Left ventricle myocardium inferior (tissue), 1 donor: ENCODE measurements at places on chromosomes 6 and 20.

DNA sequence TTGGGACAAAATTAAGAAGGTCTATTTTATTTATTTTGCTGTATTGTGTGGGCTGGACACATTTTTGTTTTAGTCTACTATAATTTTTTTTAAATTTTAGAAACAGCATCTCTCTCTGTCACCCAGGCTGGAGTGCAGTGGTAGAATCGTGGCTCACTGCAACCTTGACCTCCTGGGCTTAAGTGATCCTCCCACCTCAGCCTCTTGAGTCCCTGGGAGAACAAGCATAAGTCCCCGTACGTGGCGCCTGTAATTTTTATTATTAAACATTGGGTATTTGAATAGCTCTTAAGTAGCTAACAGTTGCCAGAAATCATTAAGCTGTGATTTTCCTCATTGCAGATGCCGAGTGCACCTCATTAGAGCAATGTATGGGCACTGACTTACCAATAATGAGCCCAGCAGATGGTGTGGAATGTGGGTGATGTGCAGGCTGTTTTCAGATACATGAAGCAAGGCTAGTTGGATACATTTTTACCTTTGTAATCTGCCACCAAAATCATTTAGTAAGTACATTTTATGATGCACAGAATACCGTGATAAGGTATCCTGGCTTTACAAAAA is 10.3 kb upstream of the MAS1 start:
- no peaks in the 10 kb centered on the region for H3K4me1 ChIP-seq
- no peaks in the 10 kb centered on the region for H3K36me3 ChIP-seq
- no peak overlapping the region for H3K4me3 ChIP-seq
- no peak for DNase-seq
- H3K27me3 ChIP-seq = no peaks in the 10 kb centered on the region
- H3K27ac ChIP-seq = no peak overlapping the region

DNA sequence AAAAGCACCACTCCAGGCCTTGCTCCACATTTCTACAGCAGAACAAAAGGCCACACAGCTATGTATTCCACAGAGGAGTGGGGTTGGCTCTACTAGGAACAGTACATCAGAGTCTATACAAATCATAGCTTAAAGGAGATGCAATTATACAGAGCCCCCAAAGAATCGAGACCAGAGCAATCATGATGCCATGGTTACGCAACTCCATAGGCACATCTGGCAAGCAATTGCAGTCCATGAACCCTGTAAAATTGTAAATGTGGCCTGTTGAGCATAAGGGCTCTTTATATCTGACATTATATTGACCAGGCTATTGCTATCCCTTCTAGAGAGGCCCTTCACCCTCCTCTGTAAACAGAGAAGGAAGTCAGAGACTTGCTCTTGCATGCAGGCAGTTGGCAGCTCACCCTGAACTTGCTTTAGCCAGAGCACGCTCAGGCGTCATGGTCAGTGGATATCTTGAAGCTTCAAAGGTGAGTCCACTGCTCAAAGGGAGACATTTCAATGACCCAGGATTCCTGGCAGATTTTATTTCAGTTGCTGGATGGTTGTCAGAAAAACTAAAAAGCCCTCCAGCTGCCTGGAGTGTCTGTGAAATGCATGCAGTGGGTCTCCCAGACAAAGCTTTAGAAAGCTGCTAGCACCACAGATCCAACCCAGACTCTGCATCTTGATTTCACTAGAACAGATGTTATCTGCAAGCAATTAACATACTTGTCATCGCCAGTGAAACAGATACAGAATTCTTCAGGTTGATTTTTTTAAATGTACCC is 357.2 kb downstream of the CENPW start:
- no peaks in the 10 kb centered on the region for H3K4me1 ChIP-seq
- no peak for DNase-seq
- H3K4me3 ChIP-seq = no peak overlapping the region
- H3K36me3 ChIP-seq = no peaks in the 10 kb centered on the region
- H3K27ac ChIP-seq = no peak overlapping the region

- no peak for DNase-seq
- no peaks in the 10 kb centered on the region for H3K27me3 ChIP-seq
Measured at GRCh38 chr6:13053006-13053461, 275.3 kb downstream of the TBC1D7 start.

DNA sequence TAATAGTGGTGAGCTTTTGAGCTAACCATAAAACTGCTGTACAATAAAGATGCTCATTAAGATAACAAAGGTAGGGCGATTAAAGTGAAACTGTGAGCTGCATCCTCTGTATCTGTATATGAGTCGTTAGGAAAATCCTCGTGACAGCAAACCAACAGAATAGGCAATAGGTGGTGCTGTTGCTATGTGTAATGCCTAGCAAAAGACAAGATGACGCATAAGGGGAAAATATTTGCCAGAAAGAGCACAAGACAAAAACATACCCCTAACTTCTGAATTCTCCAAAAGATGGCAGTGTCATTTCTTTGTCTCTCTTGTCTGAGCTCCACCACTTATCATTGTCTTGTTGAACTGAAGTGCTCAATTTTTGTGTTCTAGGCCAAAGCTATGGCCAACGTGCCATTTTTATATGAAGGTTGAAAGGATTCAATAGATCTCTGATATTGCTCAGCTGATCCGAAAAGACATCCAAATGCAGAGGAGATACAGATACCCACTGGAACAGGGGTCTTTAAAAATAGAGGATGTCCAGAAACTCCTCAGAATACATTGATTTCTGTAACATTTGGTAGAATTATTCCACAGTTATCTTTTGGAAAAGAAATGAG is 56.3 kb upstream of the ANKEF1 start:
- H3K4me1 ChIP-seq = no peaks in the 10 kb centered on the region
- H3K27me3 ChIP-seq = peaks cover 12% of the 10 kb centered on the region
- H3K36me3 ChIP-seq = no peaks in the 10 kb centered on the region
- DNase-seq = no peak
- H3K27ac ChIP-seq = no peak overlapping the region
- no peak overlapping the region for H3K4me3 ChIP-seq

- H3K4me1 ChIP-seq = peaks cover 87% of the 10 kb centered on the region
- H3K36me3 ChIP-seq = no peaks in the 10 kb centered on the region
- DNase-seq = no peak
- no peak overlapping the region for H3K4me3 ChIP-seq
- no peak overlapping the region for H3K27ac ChIP-seq
- no peaks in the 10 kb centered on the region for H3K27me3 ChIP-seq
Measured at GRCh38 chr6:52546192-52546591, 30.7 kb downstream of the TRAM2 start.

GRCh38 chr6:105967917-105968602 is 118.1 kb upstream of the PRDM1 start:
- H3K27ac ChIP-seq = no peak overlapping the region
- H3K4me1 ChIP-seq = no peaks in the 10 kb centered on the region
- no peaks in the 10 kb centered on the region for H3K27me3 ChIP-seq
- no peak overlapping the region for H3K4me3 ChIP-seq
- no peaks in the 10 kb centered on the region for H3K36me3 ChIP-seq
- no peak for DNase-seq

- no peak overlapping the region for H3K27ac ChIP-seq
- H3K4me1 ChIP-seq = peaks cover 9% of the 10 kb centered on the region
- H3K4me3 ChIP-seq = no peak overlapping the region
- H3K27me3 ChIP-seq = no peaks in the 10 kb centered on the region
- DNase-seq = no peak
Measured at GRCh38 chr6:156554160-156554559, 223.0 kb upstream of the ARID1B start.

- H3K36me3 ChIP-seq = no peaks in the 10 kb centered on the region
- no peak overlapping the region for H3K4me3 ChIP-seq
- H3K4me1 ChIP-seq = peaks cover 16% of the 10 kb centered on the region
- no peak for DNase-seq
Measured at GRCh38 chr6:113181164-113181563, 676.0 kb upstream of the MARCKS start.

- peaks cover 30% of the 10 kb centered on the region for H3K4me1 ChIP-seq
- H3K4me3 ChIP-seq = no peak overlapping the region
- no peak overlapping the region for H3K27ac ChIP-seq
- DNase-seq = no peak
Measured at GRCh38 chr20:4018023-4018748, 2.8 kb upstream of the RNF24 start.

DNA sequence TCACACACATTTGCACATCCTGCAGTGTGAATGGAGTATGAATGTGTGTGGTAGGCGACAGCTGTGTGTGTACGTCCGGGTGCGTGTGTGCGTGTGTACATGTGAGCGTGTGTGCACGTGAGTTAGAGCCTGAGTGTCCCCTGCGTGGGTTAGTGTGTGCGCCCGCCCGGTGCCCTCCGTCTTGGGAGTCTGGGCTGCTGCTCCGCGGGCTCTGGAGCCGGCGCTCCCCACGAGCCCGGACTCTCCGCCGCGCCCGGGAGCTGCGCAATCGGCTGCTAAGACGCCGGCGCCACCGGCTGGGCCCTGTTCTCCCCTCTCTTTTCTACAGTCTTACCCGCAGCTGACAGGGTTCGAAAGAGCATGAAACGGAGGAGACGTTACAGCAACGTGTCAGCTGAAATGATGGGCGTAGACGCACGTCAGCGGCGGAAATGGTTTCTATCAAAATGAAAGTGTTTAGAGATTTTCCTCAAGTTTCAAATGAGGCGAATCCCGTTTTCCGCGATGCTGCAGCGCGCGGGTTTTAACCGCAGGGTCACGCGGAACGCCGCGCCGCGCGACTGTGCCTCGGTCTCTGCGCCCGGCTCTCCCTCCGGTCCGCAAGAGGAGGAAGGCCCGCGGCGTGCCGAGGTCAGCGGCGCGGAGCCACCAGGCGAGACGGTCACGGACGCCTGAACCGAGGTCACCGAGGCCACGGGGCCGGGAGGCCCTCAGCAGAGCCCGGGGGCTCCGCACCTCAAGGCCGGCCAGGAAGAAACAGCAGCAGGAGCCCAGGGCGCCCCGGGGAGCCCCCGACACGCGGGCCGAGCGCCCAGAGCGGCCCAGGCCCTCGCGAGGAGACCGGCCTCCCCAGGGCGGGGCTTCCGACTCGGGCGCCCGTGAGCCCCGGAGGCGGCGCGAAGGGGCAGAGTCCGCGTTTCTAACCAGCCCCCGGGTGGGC is 95.3 kb upstream of the BHLHE23 start:
- H3K4me3 ChIP-seq = peak overlapping the region; percentile 77
- peaks cover 95% of the 10 kb centered on the region for H3K27me3 ChIP-seq
- H3K4me1 ChIP-seq = peaks cover 12% of the 10 kb centered on the region

- DNase-seq = no peak
- peaks cover 6% of the 10 kb centered on the region for H3K36me3 ChIP-seq
- no peaks in the 10 kb centered on the region for H3K27me3 ChIP-seq
- H3K27ac ChIP-seq = no peak overlapping the region
- H3K4me1 ChIP-seq = no peaks in the 10 kb centered on the region
Measured at GRCh38 chr6:2007165-2007564, 238.2 kb downstream of the GMDS start.

- no peak overlapping the region for H3K27ac ChIP-seq
- no peak overlapping the region for H3K4me3 ChIP-seq
Measured at GRCh38 chr6:3665608-3666007, 85.9 kb downstream of the PXDC1 start.
